ENCODE measurements at places on chromosomes 3 and 15.

DNA sequence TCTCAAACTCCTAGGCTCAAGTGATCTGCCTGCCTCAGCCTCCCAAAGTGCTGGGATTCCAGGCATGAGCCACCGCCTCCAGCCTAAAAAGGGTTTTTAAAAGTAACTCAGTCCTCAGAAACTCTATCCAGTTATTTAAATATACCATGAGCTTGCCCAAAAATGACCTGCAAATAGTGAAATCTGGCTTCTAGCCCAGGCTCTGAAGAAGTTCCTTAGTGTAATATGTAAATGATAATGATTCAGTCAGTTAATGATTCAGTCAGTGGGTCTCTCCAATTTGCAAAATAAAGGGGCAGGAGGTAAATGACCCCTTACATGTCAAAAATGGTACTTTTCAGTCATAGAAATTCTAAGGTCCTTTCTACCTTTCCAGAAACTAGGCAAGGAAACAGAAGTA, 28.8 kb downstream of the LRRC2 start:
- no peak for DNase-seq

DNA sequence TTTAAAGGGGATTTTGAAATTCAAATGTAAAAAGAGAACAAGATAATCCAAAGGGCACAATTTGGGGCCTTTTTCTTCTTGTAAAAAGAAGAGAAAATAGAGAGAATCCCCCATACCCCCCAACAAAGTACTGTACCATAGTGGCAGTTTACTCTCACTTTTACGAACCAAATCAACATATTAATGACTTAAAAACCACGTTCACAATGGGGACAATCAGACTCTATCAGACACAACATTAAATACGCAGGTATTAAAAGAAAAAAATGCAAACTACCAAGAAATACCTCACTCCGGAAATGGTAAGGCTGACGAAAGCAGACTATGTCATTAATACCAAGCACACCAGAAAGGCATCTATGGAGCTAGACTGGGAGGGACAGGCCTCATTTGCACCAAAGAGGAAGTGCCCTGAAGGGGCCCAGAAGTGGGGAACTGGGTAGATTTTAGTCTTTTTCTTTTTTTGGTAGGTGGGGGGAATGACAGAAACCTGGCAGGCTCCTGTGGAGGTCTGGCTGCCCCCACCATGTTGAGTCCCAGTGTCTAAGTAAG, 134.3 kb downstream of the TIGIT start:
- DNase-seq: no peak

- DNase-seq: no peak
These were observed 8.8 kb upstream of the ANKDD1A start for GRCh38 chr15:64902863-64903262.

- DNase-seq: no peak
These were observed 130.6 kb upstream of the SEMA6D start for GRCh38 chr15:47586653-47587224.

DNA sequence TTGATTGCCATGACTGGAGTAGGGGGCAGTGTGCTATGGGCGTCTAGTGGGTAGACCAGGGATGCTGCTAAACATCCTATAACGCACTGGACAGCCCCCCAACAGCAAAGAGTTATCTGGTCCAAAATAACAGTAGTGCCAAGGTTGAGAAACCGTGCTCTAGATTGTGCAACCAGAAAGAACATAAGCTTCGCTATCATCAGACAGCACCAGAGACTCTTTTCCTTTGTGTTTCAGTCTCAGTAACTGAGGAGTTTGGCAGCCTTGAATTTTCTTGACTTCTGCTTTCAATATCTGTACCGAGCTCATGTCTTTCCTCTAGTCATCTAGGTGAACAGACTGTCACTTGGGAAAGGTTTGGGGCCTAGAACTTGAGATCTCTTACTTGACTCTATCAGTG, 8.8 kb downstream of the ARID3B start:
- no peak for DNase-seq

GRCh38 chr3:153284282-153284938, 122.4 kb downstream of the RAP2B start:
- no peak for DNase-seq

DNA sequence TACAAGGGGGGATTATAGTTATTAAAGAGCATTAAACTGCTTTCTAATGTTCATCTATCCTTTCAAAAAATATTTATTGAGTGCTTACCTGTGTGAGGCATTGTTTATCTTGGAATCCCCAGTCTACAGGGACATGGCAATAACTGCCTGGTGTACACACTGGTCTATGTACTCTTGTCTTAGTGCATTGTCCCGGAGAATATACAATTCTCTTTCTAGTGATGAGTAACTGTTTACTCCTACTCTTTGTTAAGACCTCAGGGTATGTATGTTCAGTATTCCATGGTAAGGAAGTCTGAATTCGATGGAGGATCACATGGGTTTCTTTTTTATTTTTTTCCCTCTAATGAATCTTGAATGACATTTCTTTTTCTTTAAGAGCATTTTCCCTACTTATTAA, 772.4 kb upstream of the NR2F2 start:
- no peak for DNase-seq

All from vagina (tissue), 2 donors.